ENCODE measurements at places on chromosomes 6 and 20.

GRCh38 chr20:32893263-32894025, 34.7 kb downstream of the EFCAB8 start:
- DNase-seq: no peak

DNA sequence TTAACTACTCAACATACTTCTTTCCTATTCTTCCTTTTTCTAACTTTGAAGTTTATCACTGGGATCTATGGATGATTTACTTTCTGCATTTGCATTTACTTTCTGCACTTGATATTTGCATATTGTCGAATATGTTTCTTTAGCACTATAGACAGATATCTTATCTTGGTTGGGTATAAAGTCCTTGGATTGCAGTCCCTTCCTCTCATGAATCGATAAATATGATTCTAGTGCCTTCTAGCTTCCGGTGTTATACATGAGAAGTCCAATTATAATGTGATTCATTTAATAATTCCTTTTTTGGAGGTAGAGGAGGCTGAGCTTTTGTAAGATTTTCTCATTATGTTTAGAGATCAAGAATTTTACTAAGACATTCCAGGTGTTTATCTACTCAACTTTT, 321.2 kb upstream of the RUNX2 start:
- DNase-seq: no peak

DNA sequence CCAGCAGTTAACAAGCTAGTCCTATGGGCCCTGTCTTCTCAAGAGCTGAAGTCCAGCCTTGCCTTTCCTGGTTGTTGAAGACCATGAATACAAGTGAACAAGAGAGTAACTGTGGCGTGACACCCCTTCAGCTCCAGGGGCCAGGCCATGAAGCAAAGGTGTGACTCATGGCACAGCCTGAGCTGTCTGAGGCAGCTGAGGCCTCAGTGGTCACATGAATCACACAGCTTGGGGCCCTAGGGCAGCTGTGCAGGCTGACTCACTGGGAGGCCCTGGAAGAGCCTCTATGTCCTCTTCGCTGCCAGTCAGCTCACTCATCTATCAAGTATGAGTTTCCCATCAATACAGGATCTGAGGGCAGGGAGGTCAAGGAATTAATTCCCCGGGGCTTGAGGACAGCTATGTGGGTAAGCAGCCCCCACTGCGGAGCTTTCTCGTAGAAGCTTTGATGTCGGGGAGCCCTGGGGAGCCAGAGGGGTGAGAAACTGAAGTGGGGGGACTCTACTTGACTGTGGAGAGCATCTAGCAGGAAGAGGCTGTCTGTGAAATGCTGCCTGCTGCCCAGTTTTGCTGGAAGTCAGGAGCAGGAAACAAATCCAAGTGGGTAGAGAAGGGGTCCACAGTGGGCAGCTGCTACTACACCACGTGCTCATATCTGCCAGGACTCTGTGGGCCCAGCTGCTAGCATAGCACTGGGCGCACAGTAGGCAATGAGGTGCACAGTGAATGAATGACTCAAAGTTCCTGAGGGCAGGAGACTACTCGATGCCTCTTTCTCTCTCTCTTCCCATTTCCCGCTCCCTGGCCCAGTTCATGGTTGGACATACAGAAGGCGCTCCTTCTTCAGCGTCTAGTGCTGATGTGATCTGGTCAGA, 13.7 kb upstream of the FAM83C start:
- no peak for DNase-seq

DNA sequence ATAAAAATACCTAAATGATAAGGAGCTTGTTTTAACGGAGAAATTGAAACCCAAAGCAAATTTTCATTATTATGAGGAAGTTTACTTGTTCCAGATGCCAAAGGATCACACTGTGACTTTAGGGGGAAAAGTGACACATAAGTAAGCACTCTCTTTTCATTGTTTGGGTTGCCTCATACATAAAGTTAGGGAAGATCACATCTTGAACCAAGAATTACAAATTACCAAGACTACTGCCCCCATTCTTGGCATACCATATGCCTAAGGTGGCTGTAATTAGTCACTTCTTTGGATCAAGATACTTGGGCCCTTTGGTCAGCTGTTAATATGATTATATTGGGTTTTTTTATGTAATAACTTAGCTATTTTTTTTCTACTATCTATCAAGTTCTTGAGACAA, 269.0 kb downstream of the COL12A1 start:
- DNase-seq: no peak

DNA sequence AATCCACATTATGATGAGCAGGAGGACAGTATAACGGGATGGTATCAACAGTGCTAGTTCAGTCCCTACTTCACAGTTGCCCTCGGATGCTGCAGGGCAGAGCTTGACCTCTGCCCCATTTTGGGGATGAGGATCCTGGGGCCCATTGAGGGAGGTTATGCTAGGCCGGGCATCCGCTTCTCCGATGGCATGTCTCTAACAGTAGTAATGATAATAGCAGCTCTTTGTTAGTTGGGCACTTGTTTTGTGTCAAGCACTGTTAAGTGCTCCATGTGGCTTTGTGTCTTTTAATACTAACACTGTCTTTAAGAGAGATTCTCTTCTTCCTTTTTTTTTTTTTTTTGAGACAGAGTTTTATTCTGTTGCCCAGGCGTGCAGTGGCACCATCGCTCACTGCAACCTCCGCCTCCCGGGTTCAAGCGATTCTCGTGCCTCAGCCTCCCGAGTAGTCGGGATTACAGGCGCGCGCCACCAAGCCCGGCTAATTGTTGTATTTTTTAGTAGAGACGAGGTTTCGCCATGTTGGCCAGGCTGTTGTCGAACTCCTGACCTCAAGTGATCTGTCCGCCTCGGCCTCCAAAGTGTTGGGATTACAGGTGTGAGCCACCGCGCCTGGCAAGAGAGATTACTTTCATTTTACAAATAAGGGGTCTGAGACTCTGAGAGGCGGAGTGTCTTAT, 1.1 kb downstream of the MAPRE1 start:
- DNase-seq: no peak

All from coronary artery (tissue), 2 donors.